CD4-positive, alpha-beta T cell treated with Interleukin-15 for 4 hours (primary cell): ENCODE measurements at places on chromosomes 5 and 9.
A peak's percentile ranks its signal among the peaks of the same experiment; 100 is the strongest.

GRCh38 chr5:111836426-111836825 is 79.4 kb upstream of the NREP start:
- no peak for DNase-seq

DNA sequence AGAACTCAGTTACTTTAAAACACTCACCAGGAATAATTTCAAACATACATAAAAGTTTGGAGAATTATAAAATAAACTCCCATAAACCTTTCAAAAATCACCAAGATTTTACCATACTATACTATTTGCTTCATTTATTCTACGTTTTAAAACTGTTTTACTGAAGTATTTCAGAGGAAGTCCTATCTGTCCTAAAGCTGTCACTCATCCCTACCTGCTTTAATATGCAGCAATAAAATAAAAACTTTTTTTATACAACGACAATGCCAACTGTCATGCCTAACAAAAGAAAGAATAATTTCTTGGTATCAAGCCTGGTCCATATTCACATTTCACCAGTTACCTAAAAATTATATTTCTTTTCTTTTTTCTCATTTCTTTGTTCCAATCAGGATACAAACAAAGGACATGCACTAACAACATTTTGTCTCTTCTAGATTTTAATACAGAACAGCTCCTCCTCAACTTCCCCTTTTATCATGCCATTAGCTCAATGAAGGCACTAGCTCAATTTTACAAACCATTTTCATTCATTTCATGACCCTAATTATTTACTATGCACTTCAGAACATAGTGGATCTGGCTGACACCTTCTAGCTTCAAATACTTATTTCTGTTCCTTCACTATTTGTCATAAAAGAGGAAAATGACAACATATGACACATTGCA is 135.2 kb downstream of the GNAQ start:
- DNase-seq = no peak

GRCh38 chr5:152861231-152861630 is 456.2 kb upstream of the NMUR2 start:
- DNase-seq = no peak

DNA sequence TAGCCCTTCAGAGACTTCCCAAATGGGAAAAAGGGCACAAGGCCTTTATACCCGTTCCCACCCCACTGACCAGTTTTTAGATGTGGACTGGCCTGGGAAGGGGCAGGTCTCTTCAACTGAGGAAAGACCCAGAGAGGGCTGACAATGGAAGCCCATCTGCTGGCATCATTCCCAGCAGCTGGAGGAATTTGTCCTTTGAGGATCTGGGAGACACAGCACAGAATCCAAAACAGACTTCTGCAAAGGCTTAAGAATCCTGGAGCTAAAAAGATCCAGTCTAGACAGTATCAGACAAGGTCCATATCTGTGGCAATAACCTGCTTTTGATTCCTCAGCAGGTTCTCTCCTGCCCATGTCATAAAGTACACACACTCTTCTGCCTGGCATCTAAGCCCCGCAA is 329.2 kb downstream of the TMEM167A start:
- DNase-seq = no peak

DNA sequence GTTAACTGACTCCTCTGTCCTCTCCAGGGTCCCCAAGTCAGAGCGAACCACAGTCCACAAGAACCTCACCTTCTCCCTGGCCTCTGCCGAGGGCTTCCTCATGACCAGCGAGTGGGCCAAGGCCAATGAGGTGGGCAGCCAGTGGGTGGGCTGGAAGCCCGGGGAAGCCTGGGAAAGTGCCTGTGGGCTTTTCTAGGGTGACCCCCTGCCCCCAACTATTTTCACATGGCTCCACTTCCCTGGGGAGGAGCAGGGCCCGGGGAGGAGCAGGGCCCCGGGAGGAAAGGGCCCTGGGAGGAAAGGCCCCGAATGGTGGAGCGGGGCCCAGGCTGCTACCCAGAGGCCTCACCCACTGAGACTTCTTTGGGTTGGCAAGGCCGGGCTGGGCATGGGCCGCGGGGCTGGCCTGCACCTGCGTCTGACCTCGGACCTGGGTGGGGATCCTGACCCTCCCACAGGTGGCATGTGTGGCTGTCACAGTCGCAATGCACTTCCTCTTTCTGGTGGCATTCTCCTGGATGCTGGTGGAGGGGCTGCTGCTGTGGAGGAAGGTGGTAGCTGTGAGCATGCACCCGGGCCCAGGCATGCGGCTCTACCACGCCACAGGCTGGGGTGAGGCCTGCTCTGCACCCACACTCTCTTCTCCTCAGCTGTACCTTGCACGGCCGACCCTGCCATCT is 17.9 kb downstream of the ADGRD2 start:
- no peak for DNase-seq

GRCh38 chr5:158022837-158023236 is 163.9 kb upstream of the CLINT1 start:
- no peak for DNase-seq

GRCh38 chr5:78574731-78575161 is 73.8 kb downstream of the LHFPL2 start:
- DNase-seq = no peak

DNA sequence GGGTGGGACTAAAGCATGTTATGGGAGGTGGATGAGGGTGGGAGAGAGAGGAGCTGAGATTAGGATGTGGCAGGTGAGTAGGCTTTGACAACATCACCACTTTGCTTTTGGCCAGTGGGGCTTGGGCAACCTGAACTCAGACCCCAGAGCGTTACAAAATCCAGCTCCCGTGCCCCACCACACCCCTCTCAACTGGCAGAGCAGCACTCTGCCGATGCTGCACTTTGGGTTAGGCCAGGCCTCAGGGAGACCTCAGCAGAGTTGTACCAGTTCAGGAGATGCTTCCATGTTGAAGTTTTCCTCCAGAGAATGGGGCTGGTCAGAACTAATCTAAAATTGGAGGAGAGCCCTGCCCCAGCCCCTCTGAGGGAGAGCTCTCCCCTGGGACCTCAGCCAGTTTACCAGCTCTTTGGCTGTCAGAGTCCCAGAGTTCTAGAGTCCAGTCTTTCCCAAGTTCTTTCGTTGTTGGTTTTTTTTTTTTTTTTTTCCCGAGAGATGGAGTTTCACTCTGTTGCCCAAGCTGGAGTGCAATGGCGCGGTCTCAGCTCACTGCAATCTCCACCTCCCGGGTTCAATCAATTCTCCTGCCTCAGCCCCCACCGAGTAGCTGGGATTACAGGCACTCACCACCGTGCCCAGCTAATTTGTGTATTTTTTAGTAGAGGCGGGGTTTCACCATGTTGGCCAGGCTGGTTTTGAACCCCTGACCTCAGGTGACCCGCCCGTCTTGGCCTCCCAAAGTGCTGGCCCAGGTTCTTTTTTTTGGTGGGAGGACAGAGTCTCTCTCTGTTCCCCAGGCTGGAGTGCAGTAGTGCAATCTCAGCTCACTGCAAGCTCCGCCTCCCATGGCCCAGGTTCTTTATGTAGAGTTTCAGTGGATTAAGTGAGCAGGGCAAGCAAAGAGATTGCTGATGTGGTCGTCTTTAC is 17.8 kb downstream of the NUDT2 start:
- DNase-seq = no peak

- no peak for DNase-seq
Measured at GRCh38 chr5:96839071-96839592, 31.4 kb upstream of the ERAP1 start.

DNA sequence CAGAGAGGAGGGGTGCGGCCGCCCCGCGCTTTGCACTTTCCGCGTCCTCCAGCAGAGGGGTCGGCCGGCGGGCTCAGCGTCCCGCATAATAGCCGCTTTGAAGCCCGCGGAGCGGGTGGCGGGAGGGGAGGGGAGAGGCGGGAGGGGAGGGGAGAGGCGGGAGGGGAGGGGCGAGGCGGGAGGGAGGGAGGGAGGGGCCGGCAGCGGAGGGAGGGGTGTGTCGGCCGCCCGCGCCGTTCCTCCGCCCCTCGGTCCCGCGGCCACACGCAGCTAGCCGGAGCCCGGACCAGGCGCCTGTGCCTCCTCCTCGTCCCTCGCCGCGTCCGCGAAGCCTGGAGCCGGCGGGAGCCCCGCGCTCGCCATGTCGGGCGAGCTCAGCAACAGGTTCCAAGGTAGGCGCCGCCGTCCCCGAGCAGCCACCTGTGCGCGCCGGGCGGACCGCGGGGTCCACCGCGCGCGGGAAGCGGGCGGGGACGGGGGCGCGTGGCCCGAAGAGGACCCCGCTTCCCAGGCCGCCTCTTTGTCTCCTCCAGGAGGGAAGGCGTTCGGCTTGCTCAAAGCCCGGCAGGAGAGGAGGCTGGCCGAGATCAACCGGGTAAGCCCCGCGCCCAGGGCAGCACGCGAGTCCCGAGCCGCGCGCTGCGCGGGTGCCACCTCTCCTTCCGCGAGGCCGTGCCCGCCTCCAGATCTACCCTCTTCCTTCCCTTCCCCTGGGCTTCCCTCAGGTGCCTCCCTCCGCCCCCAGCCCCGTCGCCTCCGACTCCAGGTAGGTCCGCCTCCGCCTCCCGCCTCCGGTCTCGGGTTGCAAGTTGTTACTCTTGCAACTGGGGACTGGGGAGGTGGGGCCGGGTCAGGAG is at the start of gene AIF1L:
Gene AIF1L, plus strand, starts transcription at position 263 of the 857 bp plus-strand sequence. Its CDS starts 99 bp downstream, at position 362.
- no peak for DNase-seq

- no peak for DNase-seq
Measured at GRCh38 chr5:130773813-130774212, 391.2 kb downstream of the HINT1 start.

- DNase-seq = no peak
Measured at GRCh38 chr9:32915802-32916201, 85.6 kb downstream of the APTX start.

- DNase-seq = no peak
Measured at GRCh38 chr5:86666981-86667380, 49.2 kb downstream of the COX7C start.

DNA sequence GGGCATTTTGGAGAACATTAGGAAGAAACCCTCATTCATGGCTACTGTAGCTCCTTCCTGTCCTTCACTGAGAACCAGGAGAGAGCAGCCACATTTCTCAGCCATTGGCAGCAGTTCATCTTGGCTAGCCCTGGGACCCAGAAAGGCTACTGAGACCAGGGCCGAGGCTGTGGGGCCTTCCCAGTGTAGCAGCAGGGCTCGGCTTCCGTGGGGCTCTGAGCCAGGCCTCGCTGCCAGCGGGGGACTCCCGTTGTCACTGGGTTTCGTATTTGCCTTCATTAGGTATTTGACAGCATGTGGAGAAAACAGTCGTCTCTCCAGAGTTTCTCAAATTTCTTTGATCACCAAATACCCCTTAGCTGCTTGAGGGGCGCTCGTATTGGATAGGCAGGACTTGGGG is 37.3 kb upstream of the PRDM12 start:
- no peak for DNase-seq

- DNase-seq = peak; percentile 90
Measured at GRCh38 chr5:144191998-144192397, 21.3 kb downstream of the KCTD16 start.

DNA sequence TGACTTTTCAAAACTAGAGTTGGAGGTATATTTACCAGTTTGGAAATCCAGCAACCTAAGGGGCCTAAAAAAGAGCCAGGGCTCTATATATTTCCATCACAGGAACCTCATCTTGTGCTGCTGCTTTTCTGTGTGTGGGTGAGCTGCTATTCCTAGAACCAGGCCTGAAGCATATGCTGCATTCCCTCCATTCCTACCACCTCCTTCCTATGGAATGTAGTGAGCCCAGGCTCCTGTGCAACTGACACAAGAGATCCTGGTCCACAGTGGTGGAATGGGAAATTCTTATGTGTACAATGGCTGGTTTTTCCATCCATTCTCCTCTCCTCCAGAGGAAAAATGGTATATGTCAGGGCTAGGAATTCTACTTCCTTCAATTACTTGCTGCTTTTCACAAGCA is 39.1 kb downstream of the SPEF2 start:
- no peak for DNase-seq

GRCh38 chr9:19498015-19498414 is 89.2 kb downstream of the ACER2 start:
- DNase-seq = no peak

DNA sequence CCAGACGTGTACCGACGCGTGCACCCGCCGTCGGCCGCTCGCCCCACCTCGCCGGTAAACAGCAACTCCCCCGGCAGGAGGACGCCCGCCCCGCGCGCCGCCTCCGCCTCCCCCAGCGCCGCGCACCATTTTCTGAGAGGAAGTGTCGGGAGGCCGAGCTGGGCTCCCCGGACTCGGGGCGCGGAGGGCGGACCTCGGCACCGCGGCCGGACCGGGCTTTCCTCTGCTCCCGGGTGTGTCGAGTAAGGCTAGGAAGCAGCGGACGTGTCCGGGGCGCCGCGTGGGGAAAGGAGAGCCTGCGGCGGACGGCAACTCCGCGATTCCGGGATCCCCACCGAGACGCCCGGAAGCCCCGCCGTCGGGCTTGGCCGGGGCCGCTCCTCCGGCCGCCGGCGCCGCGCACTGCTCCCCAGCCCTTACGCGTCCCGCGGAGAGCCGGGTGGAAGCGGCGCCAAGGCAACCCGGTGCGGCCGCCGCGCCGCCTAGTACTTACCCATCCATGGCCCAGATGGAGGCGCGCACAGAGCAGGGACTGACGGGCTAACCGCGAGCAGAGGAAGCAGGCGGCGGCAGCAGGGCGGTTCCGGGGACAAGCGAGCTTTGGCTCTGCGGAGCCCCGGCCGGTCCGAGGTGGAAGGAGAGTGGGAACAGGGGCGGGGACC is at the start of gene PTBP3:
Gene PTBP3, minus strand, starts transcription at position 643 of the 662 bp plus-strand sequence. CDS start 35,754 bp downstream, outside the sequence.
- DNase-seq = peak; percentile 77

DNA sequence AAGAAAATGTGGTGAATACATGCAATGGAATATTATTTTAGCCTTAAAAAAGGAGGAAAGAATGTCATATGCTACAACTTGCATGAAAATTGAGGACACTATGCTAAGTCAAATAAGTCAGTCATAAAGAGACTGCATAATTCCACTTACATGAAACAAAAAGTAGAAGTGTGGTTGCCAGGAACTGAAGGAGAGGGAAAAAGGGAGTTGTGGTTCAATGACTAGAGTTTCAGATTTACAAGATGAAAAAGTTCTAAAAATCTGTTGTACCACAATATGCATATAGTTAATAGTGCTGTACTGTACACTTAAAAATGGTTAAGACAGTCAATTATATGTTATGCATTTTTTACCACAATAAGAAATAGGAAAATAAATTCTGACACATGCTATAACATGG is 95.4 kb downstream of the SLC44A1 start:
- no peak for DNase-seq

GRCh38 chr9:102124465-102124864 is 386.0 kb upstream of the GRIN3A start:
- no peak for DNase-seq

- DNase-seq = no peak
Measured at GRCh38 chr5:58455066-58455465, 4.8 kb downstream of the PLK2 start.

DNA sequence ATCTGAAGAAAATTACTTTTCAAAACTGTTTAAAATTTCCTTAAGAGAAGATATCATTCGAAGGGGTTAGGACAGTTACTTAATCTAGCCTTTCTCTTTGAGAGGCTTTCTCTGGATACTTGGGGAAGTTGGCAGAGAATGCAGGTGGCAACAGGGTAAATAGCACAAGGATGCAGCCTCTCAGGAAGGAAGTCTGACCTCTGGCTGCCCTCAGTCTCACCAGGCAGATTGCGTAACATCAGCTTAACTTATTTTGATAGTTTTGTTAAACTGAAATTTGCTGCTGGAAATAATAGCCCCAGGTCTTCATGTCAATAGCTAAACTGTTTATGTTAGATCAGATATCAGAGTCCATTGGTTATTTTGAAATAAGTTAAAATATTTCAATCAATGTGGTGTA is 20.4 kb downstream of the CCDC192 start:
- no peak for DNase-seq
